CD4-positive, CD25-positive, alpha-beta regulatory T cell (primary cell): ENCODE measurements at places on chromosomes 12 and 14. TPM values are rescaled to one million over a fixed set of nuclear protein-coding genes. Genes with fewer than 3 reads are reported as not detected.

Gene KRT77
- not detected for polyA plus RNA-seq

Gene FIGNL2
- not detected for polyA plus RNA-seq

Gene MIP
- polyA plus RNA-seq = 0.07 TPM

Gene GNB3
- polyA plus RNA-seq = not detected

Gene HSPB8
- not detected for polyA plus RNA-seq

Gene SOAT2
- not detected for polyA plus RNA-seq

Gene BCL2L14
- 2.0 TPM for polyA plus RNA-seq

Gene OR4E2
- not detected for polyA plus RNA-seq

Gene CEP128
- 10.8 TPM for polyA plus RNA-seq

Gene CISTR
- not detected for polyA plus RNA-seq

Gene PLA2G1B
- polyA plus RNA-seq = not detected

Gene MGAT2
- 34.6 TPM for polyA plus RNA-seq

Gene GARIN6
- not detected for polyA plus RNA-seq

Gene TMED10
- polyA plus RNA-seq = 265 TPM

Gene C1QL4
- not detected for polyA plus RNA-seq

Gene SLC5A8
- polyA plus RNA-seq = not detected

Gene CLEC9A
- polyA plus RNA-seq = not detected

Gene CCDC197
- polyA plus RNA-seq = not detected

- no peak for DNase-seq
These were observed 12.3 kb downstream of the PPHLN1 start for GRCh38 chr12:42338280-42338679.

- DNase-seq = no peak
These were observed 17.2 kb upstream of the ARF6 start for GRCh38 chr14:49875640-49876198.

DNA sequence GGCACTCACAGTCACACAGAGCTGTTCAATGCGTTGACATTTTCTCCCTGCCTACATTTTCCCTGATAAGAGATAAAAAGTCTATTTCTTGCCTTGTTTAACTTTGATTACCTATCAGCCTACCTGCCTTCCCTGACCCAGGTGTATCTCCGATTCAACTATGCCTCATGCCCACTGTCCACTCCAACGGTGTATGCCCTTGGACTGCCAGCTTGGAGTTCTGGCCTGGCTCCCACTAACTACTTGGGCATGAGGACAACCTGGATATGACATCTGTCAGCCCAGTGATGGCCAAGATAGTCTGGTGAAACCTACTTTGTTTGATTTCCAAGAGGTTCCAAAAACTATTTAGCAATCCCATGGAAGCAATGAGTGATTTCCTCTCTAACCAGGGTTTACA is 93.0 kb upstream of the PELI2 start:
- no peak for DNase-seq

DNA sequence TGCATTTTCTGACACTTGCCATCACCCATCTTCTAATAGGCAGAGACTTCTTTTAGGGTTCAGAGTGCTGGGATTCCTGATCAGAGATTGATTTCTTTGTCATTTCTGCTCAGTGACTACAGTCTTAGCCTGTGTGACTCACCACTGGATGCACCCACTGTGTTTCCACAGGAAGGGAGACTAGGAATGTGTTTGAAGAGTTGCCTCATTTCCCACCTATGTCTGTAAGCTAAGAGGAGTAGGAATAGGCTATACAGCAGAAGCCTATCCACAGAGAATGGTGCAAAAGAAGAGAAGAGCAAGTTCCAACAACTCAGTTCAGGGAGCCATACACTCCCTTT is 60.2 kb upstream of the ACTN1 start:
- no peak for DNase-seq

GRCh38 chr12:12365931-12366431 is 9.1 kb downstream of the BORCS5 start:
- no peak for DNase-seq

- peak; percentile 51 for DNase-seq
These were observed 22.0 kb downstream of the GPR65 start for GRCh38 chr14:88026890-88027289.

GRCh38 chr14:104926619-104927431 is 2.1 kb downstream of the PLD4 start:
- no peak for DNase-seq

DNA sequence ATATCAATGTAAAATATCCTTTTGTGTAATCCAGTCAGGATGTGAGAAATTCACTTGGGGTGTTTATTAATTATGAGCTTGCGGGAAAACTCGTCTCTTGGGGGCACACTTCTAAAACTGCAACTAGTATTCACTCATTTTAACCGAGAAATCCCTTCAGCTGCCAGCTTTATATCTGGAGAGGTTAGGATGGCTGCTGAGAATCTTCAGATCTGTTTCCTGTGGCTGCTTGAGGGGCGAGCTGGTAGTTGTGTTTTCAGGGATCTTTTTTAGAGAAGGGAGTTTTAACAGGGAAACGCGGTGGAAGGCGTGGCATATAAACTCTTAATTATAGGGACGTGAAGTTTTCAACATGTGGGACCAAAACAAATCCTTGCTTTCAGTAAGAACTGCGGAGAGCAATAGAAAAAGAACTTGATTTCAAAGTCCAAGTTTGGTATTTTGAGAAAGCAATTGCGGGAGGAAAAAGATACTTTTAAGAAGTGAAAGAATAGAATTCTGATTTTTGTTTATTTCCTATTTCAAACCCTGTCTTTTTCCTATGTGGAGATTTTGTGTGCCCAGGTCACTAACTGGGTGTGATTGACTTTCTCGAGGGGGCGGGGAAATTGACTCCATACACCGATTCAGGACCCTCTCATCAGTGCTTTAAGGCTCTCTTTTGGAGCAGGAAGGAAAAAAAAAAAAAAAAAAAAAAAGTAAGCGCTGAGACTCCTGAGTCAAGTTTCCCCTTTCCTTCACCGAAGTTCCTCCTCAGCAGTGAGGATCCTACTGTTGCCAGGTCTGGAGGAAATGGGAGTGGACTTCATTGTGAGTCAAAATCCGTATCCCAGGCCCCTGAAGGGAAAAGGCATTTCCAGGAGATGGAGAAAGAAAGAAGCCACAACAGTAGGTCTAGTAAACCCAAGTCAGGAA is 1.1 kb downstream of the PPFIBP1 start:
- DNase-seq = no peak

DNA sequence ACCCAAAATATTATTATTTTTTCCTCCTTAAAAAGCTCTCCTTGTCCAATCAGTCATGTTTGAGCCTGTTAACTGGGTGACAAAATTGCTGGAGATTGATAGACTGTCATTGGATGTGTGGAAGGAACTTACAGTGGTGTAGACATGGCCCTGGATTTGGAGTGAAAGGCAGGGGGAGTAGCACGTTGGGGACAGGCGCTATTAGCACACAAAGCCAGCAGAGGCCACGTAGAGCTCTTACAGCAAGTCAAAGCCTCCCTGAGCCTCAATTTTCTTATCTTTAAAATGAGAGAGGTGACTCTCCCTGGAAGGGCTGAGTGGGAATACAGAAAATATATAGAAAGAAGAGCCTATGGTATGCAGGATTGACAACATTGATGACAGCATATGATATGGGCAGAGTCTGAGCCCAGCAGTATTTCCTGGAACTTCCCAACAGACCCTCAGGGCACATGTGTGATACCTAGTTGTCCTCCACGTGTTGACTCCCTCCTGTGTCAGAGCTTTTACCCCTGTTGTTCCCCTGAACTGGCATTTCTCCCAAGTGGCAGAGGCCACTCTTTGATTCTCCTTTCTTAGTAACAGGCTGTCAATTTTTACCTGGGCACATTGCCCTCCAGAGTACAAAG is 504.9 kb downstream of the VRK1 start:
- no peak for DNase-seq

GRCh38 chr14:54108481-54109471 is 152.2 kb upstream of the BMP4 start:
- DNase-seq = no peak

DNA sequence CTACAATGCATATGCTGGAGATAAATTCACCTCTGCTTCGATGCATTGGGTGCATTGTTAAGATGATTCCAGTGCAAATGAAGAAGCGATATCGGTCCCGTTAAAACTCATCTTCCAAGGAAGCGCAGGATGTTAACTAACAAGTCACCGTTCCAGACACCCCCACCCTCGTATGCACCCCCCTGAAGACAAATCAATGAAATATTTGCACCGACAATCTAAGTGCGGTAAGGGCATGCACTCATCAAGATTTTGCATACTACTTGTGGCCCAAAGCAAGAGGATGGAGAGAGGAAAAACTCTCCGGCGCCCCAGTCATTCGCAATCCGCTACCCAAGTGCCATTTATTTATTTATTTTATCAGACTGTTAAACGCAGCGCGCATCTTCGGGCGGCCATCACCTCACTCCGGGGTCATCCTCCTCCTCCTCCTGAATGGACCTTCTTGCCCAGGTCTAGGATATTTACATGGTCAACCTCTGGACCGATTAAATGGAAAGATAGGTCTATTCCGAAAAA is 1.2 kb downstream of the NOVA1 start:
- no peak for DNase-seq

DNA sequence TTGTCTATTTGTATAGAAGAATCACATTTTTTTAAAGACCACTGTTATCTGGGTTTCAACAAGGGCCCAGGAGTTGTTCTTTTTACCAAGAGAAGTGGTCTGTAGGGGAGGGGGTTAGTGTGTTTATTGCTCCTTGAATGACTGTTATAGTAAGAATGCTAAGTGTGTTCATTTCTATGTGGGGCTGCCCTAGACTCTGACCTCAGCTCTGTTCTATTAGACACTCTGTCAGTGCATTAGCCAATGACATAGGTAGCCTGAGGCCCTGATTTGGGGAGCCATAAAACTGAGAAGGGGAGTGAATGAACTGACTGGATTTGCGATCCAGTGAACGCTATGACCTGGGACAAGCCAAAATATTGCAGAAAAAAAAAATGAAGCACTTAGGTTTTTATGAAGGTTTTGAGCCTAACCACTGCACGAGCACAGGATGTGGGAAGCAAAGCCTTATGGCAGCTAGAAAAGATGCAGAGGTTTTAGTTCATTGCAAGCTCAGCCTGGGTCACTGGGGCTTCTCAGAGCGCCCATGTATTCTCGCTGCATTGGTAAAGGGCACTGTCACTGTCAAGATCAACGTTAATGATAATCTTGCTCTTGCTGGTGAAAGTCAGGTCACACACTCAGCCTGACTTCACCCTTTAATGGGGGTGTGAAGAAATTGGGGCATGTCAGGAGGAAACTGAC is 63.8 kb downstream of the PRKCH start:
- peak; percentile 74 for DNase-seq

DNA sequence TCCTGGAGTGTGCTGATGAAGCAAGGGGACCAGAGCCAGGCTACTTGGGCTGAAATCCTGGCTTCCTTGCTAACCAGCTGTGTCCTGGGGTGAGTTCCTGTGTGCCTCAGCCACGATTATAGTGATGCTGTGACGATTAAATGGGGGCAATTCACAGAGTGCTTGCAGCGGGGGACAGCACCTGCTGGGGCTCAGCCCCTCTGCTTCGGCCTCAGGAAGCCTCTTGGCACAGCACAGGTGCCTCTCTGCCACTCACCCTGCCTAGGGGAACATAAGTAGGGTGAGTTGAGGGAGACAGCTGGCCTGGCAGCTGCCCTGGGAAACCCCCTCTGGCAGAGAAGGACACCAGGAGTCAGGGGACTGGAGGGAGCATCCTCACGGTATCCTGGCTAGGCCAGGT is 9.4 kb downstream of the KRT80 start:
- no peak for DNase-seq

DNA sequence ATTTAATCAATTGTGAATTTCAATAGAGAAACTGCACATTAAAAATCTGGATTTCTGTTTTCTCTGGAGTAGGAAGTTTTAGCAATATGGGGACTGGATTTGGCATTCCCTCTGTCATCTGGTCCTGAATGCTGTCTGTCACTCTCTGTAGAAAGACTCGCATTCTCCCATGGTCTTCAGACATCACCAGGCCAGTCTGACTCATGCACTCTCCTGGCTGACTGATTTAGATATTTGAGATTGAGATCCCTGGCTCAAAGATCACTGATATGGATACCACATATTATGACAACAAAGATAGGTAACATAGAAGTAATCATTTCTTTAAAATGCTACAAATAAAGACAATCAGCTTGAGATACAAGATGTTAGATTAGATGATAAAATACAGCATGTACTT is 524.5 kb downstream of the GALC start:
- DNase-seq = no peak

DNA sequence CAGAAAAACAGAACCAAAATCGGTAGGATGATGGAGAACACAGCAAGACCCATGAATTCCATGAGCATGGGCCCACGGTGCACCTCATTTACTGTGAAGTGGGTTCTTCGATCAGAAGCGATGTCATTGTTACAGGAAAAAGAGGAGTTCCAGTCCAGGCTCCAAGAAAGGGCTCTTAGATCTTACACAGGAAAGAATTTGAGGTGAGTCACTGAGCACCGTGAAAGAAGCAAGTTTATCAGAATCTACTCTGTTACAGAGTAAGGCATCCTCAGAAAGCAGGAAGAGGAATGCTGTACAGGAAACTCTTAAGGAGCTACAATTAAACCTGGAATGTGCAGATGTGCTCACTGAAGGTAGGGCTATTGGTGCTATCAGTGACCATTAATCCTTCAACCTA is 11.6 kb upstream of the CHFR start:
- DNase-seq = no peak

GRCh38 chr12:105212438-105212837 is 23.5 kb downstream of the APPL2 start:
- no peak for DNase-seq

- DNase-seq = no peak
These were observed 108.8 kb upstream of the PCED1B start for GRCh38 chr12:46970636-46971035.

DNA sequence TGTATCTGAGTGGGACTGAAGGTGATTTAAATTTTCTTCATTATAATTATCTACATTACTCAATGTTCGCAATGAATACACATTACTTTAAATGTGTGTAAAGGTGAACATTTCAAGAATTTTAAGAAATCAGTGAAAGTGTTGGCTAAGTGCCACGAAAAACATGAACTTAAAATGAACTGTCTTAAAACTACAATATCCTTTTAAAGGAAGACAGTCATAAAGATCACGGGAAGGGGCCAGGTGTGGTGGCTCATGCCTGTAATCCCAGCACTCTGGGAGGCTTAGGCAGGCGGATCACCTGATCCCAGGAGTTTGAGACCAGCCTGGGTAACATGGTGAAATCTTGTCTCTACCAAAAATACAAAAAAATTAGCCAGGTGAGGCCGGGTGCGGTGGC is 11.2 kb downstream of the MOK start:
- DNase-seq = no peak

DNA sequence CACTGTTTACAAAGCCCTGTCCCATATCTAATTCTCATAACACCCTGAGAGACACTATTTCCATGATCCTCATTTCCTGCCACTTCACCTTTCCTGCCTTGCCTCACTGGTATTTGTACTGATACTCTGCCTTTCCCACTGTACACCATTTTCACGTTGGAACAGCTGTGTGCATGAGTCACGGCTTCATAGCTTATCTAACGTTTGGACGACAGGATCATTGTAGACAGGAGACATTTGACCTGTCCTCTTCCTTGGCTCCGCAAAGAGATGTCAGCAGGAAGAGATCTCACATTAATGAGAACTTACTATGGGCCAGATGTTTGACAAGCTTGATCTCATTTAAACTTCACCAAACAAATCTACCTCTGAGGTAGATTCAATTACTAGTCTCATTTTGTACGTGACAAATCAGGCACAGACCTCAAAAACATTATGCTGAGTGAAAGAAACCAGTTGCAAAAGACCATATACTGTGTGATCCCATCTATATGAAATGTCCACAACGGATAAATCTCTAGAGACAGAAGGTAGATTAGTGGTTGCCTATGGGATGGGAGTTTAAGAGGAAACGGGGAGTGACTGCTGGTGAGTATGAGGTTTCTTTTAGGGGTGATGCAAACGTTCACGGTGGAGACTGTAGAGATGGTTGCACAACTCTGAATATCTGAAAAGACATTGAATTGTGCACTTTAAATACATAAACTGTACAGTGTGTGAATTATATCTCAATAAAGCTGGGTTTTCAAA is 71.2 kb downstream of the KCNK13 start:
- no peak for DNase-seq
